Right forelimb (tissue), 1 donor: ENCODE measurements at places on chromosomes 6 and 20.

- DNase-seq, result no peak
These were observed 487.7 kb upstream of the BTBD3 start for GRCh38 chr20:11429889-11430519.

DNA sequence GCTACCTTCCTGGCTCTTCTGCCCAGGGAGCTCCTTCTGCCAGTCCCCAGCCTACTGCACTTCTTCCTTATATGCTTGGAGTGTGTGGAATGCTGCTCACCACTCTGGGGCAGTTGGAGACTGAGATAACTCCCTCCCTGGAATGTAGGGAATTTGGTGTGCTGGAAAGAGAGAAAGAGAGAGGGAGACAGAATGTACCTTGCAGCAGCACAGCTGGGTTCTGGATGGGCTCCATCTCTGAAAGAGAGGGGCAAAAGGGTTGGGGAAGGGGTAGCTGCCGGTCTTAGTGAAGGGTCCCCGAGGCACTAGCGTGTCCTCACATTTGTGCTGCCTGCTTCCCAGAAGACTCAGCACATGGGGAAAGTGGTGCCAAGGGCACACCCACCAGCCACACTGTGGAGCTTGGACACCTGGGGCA, 40.2 kb upstream of the DDR1 start:
- no peak for DNase-seq

GRCh38 chr6:87669051-87669450, 33.0 kb downstream of the AKIRIN2 start:
- no peak for DNase-seq

DNA sequence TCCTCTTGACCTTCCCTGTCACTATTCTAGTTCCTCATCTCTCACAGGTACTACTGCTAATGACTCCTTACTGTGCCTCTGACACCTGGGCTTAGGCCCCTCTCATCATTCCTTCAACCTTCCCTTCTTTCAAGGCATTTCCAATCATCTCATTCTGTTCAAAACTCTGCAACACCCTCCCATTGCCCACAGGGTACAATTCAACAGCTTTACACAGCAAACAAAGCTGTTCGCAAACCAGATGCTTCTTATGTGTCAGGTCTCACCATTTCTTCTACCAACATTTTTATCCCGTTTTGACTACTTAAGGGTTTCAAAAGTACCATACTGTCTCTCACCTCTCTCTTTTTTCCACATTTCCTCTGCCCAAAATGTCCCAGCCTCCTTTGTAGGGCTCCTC, 84.4 kb upstream of the ID4 start:
- no peak for DNase-seq

DNA sequence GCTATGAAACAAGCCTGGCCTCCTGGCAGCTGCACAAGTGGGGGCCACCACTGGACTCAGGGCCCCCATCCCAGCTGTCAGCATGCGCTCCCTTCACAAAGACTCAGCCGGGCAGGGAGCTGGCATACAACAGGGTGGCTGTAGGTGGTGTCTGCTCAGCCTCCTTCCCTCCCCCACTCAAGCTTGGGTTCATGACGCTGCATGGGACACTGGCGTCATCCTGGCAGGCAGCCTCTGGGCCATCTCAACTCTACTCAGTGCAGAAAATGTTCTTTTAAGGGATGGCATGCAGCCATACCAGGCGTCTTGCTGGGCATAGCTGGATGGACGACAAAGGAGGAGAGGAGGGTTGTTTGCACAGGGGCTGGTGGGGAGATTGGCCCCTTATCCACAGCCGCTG, 30.5 kb downstream of the SAYSD1 start:
- DNase-seq, result no peak

- DNase-seq, result peak; percentile 74
These were observed 15.5 kb downstream of the CCDC167 start for GRCh38 chr6:37483917-37484785.

- no peak for DNase-seq
These were observed 4.5 kb downstream of the HSPA1A start for GRCh38 chr6:31819871-31820299.
